ENCODE measurements at places on chromosomes 2 and 18.
A peak's percentile ranks its signal among the peaks of the same experiment; 100 is the strongest.

- no peak for DNase-seq
These were observed 132.9 kb upstream of the APCDD1 start for GRCh38 chr18:10321576-10321975.

DNA sequence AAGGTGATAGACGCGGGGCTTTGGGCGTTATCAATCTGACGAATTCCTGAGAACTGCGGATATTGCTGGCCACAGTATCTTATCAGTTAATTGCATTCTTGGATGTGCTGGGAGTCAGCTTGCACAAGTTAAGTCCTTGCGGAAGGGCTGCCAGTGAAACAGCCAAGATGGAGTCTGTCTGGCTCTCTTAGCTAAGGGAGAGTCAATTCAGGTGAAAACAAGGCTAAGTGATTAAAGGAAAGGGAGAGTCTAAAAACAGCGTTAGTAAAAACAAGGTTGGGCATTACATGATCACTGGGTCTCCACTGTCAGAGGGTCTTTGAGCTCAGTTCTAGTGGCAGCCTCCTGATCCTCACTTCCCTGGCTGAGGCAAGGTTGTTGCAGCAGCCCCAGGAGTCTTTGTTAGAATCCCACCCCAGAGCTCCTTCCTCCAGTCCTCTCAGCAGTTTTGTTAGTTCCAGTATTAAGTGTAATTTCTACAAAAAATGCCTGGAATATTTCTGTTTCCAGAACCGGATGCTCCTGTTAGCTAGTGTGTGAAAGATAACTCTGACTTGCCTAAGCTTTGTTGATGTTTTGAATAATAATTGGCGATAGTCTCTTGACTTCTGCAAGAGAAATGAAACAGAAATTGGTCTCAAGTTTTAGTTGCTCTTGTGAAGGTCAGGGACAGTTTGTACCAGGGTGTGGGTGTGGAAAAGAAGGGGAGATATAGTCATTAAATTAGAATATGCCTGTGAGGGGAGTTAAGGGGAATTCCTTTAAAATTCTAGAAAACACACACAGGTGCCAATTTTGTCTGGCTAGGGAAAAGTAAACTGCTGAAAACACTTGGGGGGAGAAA lies 10.6 kb downstream of the CFLAR start:
- peak; percentile 50 for DNase-seq

DNA sequence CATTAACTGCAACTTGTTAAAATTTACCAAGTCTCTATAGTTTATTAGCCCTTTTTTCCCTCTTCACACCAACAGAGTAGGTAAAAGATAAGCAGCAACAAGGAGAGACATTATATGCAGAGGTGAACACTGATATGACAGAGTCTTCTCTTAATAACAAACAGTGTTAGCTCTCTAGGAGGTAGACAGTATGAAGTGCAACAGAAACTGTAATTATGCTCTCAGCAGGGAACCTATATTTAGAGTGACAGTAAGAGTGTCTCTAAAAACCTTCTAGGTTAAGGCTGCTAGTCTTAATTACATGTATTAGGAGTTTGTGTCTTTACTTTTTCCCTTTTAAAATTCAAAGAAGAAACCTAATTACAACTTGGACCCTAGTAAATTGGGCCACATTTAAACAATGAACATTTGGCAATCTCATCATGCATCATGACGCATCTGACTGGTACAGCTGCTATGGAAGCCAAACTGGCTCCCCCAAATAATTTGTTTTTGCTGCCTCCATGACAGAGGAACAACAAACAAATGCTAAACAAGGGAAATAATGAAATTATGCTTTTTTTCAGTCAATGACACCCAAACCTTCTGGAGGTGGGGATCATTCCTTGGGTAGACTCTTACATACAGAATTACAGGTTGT lies 69.9 kb upstream of the MMADHC start:
- no peak for DNase-seq

- DNase-seq = no peak
These were observed 448.1 kb upstream of the MEX3C start for GRCh38 chr18:51645607-51646006.
